ENCODE measurements at places on chromosomes 11 and 22.

DNA sequence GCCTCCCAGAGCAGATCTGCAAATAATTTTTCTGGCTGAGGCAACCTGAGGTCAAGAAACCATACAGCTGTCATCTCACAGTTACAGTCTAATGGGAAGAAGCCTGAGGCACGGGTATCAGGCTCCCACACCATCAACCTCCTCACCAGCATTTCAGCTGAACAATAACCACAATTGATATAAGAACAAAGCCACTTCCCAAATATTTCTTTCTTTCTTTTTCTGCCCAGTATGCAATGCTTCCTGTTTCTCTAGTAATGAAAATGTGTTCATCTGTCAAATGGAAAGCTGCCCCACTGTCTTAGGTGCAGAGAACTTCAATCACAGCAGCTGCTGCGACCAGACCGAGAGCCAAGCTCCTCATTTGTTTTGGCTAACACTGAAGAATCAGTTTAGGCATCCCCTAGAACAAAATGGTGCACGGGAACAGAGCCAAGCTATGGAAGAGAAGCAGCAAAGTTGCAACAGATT lies 108.4 kb downstream of the BLID start:
- no peak for DNase-seq

DNA sequence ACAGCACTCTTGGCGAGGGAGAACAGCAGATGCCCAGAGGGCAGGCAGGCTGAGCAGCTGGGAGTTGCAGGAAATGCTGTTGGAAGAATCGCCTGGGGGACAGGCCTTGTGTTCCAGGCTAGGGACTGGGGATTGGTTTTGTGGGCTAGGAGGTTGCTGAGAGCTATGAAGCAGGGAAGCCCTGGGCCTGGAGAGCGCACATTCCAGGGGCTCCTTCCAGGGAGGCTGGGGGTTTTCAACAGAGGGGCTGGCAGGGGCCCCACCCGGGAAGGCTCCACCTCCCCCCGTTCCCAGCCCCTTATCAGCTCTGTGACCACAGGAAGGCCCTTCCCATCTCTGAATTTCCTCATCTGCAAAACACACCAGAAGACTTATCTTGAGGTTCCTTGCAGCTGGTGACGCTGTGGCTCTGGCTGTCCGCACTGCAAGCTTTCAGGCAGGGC lies 21.7 kb downstream of the WNT11 start:
- no peak for DNase-seq

- no peak for DNase-seq
Observed at GRCh38 chr22:19648419-19648929, 65.8 kb upstream of the SEPTIN5 start.

DNA sequence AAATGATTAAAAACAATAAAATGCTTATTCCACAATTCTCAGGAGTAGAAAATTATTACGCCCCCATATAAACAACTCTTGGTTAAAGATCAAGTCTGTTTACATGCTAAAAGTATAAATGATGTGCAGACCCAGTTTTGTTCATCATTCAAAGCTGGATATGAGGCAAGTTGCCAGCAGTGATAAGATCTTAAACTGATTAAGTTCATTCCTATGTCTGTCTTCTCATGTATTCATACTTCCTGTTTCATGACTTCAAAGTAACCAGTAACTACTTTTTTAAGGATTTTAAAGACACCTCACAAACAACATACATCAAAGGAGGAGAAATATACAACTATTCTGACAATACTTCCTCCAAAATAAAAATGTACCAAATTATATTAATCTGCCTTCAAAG lies 55.0 kb upstream of the ARHGAP32 start:
- DNase-seq, result no peak

- peak; percentile 85 for DNase-seq
Observed at GRCh38 chr22:50674606-50675552, 2.3 kb downstream of the SHANK3 start.
